Amygdala (tissue), 56 donors: ENCODE measurements at places on chromosomes 3 and 15.

GRCh38 chr3:196514913-196515621 is at the start of gene SMCO1:
TSS of gene SMCO1 (minus strand) at chr3:196515346. CDS start at chr3:196515209, 137 bp downstream.
- DNase-seq = no peak

DNA sequence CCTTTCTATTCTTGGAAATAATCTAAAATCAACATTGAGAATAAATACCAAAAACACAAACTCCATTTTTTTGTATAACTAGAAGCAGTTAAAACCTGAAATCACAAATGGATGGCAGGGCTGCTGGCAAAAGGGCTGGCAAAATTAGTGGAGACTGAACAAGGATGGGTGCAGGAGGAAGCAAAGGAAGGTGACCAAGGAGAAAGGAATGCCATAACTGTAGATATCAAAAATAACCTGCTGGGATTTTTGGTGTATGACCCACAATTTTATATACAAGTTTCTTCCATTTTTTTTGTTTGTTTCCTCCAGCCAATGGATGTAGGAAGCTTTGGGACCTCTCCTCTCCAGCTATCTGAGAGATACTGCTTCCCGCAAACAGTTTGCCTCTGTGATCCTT is 12.7 kb downstream of the CFAP44 start:
- DNase-seq = no peak

GRCh38 chr3:72426618-72427397 is 421.4 kb downstream of the SHQ1 start:
- no peak for DNase-seq

- DNase-seq = no peak
Observed at GRCh38 chr15:66746231-66746605, 44.2 kb downstream of the SMAD6 start.

- no peak for DNase-seq
Observed at GRCh38 chr3:150235799-150236198, 172.3 kb upstream of the TSC22D2 start.

DNA sequence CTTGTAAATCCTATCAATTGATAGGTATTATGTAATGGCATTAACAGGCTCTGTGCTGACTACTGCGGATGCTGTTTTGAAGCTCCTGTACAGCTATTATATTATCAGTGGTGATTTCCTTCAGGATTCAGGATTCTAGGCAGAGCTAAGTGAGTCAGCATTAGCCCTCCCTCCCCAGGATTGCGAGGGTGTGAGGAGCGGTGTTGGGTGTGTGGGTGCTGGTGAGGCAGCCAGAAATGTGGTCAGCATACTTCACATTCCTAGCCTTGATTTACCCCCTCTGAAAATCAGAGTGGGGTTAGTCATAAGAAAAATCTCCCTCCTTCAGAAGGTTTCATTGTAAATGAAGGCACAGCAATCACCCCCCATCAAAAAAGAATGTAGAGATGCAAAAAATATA is 72.5 kb downstream of the SNTN start:
- peak; percentile 1 for DNase-seq

DNA sequence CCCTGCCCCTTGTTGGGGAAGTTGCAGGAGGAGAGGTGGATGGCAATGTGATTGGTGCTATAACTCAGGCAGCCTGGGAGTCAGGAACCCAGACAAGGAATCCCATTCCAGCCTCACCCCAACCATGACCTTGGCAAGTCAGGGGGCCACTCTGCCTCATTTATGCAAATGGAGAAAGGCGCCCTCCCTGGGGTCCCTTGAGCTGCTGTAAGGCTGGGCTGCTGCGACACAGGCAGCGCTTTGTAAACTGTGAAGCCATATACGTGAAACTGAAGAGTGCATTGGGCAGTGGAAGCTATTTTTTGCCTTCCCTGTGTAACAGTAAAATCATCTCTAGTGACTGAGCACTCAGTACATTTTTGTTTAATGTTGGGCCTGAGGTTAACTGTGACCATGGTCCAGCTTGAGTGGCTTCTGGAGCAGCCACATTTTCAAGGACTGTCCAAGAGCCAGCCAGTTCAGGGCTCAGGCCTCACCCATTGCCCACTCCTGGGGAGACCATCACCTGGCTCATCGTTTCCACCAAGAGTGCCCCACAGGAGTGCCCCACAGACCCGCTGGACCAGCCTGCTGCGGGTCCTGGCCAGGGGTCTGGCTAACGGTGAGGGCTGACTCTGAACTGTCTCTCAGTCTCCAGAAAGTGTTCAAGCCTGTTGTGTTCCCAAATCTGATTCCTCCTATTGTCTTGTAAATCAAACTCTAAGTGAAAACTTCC is 27.9 kb downstream of the KIF7 start:
- no peak for DNase-seq

GRCh38 chr3:175346573-175347356 is 487.6 kb downstream of the NAALADL2 start:
- no peak for DNase-seq

DNA sequence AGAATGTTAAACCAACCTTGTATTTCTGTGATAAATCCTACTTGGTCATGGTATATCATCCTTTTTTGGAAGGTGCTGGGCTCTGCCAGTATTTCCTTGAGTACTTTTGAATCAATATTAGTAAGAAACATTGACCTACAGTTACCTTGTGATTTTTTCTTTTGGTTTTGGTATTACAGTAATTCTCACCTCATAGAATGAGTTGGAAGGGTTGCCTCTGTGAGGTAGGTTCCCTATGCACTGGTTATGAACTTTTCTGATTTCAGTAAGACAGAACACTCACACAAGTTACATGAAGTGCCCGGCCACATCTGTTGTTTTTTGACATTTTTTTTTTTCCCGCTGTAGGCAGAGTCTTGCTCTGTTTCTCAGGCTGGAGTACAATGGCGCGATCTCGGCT is 20.0 kb downstream of the PCCB start:
- DNase-seq = no peak

- DNase-seq = no peak
Observed at GRCh38 chr3:60514085-60514649, 737.1 kb downstream of the FHIT start.

DNA sequence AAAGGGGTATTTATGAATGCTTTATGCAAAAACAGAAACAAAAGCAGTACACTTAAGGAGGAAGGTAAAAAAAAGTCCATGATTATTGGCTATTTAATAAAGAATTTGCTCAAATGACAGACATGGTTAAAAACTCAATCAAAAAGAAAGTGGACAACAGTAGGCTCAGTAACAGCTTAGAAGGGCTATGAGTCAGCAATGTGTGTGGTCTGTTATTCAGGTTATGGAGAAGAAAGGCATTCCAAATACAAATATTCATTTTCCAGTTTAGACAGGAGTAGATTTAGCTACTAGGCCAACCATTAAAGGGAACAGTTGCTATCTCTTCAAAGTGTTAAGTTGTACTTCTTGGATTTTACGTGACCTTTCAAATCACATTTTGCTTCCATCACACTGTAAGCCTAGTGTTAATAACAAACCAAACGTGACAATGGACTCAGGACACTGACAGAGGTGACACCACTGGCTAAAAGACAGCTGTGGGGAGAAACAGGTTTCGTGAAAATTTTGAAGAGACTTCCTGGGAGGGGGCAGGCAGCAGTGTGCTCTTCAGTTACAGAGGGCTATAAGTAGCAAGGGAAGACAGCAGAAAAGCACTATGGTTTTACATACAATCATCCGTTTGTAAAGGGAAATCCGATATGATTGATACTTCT is 41.7 kb upstream of the MYO5C start:
- DNase-seq = no peak

GRCh38 chr3:123640740-123641462 is 56.0 kb upstream of the HACD2 start:
- no peak for DNase-seq

DNA sequence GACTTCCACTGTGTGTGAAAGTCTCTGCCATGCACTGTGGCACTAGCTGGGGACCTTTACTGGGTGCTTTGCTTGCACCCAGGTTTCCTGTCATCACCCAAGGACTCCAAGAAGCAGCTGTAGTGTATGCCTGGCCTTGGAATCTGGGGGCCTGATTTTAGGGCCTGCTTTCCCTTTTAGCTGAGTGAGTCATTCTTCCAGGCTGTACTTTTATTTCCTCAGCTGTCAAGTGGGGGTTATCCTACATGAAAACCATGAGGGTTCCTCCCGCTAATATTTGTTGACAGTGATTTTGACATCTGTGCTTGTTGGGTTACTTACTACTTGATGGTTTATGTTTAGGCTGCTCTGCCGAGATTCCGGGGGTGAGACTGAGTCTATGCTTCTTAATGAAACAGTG is 18.5 kb downstream of the GORASP1 start:
- no peak for DNase-seq

GRCh38 chr15:74795966-74796625 is 14.2 kb downstream of the CSK start:
- no peak for DNase-seq
